ENCODE measurements at places on chromosomes 11 and 22.
A peak's percentile ranks its signal among the peaks of the same experiment; 100 is the strongest.

DNA sequence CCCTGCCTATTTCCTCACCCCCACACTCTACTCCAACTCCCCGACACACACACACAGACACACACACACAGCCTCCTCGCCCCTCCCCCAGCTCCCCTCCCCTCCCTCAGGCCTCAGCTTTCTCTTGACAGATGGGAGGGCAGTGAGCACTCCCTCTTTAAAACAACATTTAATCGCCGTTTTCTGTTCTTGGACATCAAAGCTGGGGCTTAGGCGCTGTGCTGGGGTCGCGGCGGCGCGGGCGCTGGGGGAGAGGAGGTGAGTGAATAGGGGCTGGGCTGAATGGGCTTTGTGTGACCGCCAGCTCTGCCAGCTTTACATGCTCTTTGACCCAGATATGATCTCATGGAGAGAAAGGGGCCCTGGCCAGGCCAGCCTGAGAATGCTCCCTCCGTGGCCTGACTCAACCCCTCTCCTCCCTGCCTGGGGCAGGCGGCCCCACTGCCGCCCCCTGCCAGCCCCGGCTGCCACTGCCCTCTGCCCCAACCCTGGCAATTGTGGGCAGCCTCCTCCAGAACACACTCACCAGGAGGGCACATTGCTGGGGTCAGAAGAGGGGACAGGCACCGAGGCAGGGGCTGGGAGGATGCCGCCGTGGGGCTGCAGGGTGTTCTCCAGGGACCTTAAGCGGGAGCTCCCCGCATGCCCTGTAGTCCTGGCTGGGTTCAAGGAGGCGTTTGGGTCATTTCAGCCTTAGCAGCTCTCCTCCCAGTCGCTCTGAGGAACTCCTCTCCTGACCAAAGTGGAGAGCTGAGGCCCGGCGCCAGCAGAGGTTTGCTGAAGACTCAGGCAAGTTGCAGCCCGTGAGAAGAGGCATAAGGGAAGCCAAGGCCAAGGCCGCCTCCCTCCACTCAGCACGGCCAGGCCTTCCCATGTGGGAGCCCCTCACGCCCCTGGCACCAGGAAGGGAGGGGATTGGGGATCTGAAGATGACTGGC, 38.3 kb upstream of the NNMT start:
- DNase-seq = no peak

- peak; percentile 72 for DNase-seq
Observed at GRCh38 chr22:30422481-30423300, 2.9 kb upstream of the MTFP1 start.

- DNase-seq = no peak
Observed at GRCh38 chr22:35377735-35378134, 3.2 kb upstream of the HMOX1 start.

DNA sequence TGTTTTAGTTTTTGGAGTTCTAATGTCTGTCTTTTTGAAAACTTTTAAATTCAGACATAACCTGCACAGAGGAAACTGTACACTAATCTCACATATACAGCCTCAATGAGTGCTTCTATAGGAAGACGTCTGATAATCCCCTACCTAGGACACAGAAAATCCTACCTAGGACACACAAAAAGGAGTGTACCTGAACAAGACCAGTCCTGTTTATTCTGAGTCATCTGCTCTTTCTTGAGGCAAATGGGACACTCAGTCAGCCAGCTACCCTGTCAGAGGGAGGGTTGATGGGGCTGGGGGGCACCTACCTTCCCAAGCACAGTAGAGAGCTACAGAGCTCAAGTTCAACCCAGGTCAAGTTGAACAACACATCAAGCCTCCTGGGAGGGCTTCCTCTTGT, 346.6 kb upstream of the NCAM1 start:
- no peak for DNase-seq

DNA sequence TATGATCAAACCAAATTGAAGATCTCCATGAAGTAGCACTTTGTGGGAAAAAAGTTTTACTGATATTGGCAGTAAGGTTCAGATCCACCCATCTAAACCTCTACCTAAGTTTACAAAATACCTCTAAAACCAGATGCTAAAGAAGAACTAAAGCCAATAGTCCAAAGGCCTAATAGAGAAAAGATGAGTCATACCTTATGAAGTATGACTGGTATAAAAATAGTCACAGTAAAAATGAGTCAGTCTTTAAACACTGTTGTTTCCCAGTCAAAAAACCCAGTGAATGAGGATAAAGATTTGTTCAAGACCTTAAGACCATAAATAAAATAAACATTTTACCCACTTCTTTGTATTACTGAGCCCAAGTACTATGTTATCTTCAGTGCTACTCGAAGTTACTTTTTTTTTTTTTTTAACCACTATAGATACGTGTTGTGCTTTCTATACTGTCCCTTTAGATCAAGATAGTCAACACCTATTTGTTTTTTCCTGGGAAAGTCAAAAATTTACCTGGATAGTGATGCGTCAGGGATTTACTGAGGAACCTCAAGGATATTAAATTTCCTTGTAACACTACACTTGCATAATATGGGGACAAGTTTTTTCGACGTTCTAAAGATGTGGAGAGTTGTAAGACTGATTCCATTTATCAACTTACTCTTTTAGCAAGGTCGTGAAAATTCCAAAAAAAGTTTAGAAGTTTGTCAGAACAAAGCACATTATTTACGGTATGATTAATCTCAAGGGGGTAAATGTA, 87.3 kb downstream of the CCDC73 start:
- no peak for DNase-seq

DNA sequence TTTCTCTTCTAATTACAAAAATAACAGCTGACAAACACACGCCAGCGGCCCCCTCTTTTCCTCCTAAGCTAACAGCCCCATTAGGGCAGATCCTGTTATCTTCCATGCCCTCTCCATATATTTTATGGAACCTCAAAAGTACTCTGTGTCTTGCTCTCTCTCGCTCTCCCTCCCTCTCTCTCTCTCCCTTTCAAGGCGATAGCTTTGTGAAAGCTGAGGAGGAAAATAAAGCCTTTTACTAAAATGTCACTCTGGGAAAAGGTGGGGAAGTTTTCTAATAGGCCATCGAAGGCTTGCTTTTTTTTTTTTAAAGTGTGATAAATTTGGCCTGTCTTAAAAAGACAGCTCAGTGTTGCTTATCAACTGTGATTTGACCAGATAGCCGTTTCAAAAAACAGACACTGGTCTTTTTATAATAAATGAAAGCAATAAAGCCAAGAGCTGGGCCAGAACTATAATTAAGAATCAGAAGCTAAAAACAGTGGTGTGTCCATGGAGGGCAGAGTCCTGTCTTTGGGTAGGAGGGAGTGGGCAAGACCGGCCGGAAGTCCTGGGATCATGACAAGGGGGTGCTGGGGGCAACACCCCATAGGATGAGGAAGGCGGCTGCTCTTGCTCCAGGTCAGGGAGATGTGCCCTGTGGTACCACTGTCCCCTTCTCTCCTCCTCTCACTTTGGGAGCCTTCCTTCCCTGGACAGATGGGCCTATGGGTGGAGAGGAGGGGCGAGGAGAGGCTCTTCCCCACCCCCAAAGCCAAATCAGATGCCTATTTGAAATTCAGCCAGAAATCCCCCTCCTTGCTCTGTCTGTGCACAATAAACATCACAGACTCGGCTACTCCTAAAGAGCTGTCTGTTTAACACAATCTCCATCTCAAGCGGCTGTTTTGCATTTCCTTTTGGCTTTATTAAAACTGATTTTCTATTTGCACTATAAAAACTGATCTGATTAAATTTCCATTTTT, 267.2 kb downstream of the BUD13 start:
- DNase-seq = no peak

- no peak for DNase-seq
Observed at GRCh38 chr22:20653795-20654342, 120.0 kb upstream of the SERPIND1 start.

DNA sequence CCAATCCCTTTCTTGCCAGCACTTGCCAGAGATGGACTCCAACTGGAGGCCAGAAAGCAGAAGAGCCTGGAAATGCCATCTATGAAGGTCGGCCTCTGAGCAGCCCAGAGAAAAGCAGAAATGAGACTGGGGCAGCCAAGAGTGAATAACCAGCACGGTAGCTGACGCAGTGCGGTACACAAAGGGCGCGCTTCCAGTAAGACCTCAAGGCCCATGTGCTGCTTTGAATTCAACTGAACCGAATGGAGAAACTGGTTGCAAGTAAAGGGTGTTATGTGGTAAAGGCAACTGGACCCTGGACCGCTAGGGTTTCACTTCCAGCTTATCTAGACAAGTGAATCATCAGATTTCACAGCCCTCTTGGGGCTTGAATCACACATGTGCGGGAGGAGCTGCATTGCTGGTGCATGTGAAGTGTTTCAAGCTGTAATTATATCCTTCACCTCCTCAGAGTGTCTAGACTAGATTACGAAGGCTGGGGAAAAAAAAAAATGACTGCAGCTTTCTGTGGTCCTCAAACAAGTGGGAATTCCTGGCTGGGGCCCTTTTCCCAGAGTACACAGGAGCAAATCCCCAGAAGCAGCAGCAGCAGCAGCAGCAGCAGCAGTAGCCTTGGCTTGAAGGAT, 128.9 kb downstream of the CCDC34 start:
- no peak for DNase-seq

GRCh38 chr11:17528181-17528691, 16.0 kb downstream of the USH1C start:
- no peak for DNase-seq

DNA sequence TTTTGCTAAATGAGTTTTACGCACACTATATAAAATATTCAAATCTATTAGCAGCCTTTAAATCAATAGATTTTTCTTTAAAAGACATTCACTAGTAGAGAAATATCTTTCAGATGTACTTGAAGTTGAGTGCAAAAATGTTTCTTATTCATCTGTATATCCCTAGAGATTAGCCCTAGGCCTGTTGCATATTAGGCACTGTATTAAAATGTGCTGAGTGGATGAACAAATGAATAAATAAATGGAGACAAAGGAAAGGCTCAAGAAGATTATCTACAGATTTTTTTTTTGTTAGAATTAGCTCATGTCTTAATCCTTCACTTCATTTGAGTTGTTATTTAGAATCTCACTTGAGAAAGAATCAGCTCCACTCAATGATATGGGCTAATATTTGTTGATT, 12.0 kb upstream of the MMP13 start:
- no peak for DNase-seq

DNA sequence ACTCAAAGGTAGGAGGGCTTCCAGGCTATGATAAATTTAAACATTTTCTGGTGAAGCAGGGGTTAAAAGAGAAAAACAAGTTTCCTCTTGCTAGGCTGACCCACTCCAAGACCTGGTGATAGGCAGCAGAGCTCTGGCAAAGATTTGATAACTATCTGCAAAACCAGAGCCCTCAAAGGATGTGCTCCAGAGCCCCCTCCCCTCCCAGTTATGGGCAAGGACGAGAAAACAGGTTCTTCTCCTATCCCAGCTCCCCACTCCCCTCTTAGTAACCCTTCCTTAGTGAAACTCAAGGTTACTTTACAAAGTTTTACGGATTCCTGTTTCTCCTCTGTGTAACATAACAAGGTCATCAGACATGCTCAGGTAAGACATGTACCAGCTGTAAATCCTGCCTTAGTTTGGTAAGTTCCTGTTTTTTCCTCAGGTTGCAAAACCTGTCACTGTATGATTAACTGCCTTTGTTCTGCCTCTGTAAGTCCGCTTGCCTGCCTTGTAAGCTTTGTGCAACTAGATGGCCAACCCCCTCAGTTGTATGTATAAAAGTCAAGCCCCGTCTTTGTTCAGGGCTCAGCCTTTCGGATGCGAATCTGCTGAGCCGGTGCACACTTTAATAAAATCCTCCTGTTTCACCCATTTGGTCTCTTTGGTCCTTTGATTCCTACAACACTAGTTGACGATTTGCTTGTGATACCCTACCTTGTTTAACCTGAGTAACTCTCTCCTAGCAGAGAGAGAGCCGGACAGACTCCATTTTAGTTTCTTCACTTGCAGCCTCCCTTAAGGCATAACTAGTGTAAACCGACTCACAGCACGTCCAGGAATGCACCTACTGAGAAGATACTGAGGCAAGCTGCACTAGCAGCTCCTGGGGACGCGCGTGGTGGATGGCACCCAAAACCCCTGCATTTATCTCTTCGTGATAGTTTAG, 13.9 kb downstream of the APOBEC3H start:
- DNase-seq = no peak

DNA sequence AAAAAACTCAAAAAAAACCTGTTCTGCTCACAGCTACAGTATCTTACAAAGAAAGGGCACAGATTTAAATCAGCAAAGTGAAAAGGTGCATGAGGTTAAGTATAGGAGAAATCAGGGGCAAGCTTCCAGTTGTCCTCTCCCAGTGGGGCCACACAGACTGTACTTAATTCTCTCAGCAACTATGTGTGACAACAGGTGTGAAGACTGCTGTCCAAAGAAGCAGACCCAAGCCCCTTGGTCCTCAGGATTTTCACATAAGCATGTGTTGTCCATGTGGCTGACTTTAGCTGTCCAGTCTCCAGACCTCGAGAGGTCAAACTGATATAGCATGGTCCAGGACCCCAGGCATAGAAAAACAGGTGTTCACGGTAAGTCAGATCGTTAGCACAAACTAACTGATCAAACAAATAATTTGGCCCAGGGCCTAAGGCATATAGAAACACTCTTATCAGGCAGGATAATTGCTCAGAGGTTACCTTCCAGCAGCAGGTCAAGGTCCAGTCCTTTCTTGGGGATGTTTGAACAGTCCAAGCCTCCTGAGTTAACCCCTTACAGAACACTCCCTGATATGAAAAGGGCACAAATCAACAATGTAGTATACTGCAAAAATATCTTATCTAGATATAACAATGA, 21.1 kb upstream of the CSTF3 start:
- no peak for DNase-seq

- no peak for DNase-seq
Observed at GRCh38 chr11:113470233-113470632, 5.0 kb downstream of the DRD2 start.

- DNase-seq = no peak
Observed at GRCh38 chr11:2452321-2453012, 7.7 kb downstream of the KCNQ1 start.

DNA sequence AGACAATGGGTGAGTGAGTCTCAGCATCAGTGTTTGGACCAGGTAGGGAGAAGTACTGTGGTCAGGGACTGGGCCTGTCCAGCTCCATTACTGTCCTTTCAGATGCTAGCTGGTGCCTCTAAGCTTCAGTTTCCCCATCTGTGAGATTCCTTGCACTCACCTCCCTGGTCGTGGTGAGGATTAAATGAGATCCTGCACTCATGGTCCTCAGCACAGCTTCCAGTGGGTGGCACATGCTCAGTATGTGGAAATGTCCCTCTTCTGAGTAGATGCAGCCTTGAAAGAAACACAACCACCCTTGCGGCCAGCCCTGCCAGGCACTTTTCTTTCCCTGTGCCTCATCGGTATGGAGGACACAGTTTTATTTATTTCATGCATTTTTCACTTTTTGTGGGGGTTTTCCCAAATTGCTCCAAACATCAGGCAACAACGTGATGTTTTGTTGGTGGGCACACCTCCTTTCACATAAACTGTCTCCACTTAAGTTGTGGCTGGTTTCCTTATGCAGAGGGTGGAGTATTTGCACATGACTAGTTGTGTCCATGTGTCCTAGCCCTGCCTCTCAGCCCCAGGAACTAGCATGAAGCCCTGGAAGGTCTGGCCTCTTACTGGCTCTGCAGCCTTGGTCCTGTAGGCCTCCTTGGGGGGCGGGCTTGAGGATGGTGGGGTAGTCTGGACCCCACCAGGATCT, 1.1 kb downstream of the LZTR1 start:
- no peak for DNase-seq

All from thoracic aorta (tissue), 2 donors.